ENCODE measurements at places on chromosomes 2 and 18. TPM values are rescaled to one million over a fixed set of nuclear protein-coding genes. Genes with fewer than 3 reads are reported as not detected.

PROC gene
- total RNA-seq: 0.82 TPM

TSPYL6 gene
- total RNA-seq: not detected

DNA sequence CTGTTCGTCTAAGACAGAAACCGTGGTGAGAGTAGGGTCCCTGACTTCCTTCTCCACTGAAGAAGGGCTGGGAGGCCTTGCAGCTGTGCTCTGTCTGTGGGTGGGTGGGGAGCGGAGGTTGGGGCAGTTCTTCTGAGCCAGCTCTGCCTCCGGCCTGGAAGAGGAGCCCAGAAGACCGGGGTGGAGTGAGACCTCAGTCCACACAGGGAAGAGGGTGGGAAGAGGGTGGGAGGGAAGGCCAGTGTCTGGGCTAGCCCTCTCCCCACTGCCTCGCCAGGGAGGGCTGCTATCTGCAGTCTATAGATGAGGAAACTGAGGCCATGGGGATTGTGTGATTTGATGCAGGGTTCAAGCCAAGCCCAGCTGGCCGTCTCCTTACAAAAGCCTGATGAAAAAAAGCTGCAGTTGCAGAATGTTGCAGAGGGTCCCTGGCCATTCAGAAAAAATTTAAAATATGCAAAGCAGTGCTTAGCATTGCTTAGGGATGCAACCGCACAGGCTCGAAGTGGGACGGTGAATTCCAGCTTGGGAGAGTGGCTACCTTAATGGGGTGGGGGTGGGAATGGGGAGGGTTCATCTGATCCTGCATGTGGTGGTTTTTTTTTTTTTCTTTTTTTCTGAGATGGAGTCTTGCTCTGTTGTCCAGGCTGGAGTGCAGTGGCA is 181.6 kb upstream of the HS6ST1 start:
- DNase-seq: no peak

DYNAP gene
- not detected for total RNA-seq

CCDC150 gene
- 5.5 TPM for total RNA-seq

GRCh38 chr2:34105006-34105767 is 506.1 kb upstream of the FAM98A start:
- peak; percentile 86 for DNase-seq

GRCh38 chr2:160890667-160891352 is 269.4 kb upstream of the TANK start:
- peak; percentile 11 for DNase-seq

DNA sequence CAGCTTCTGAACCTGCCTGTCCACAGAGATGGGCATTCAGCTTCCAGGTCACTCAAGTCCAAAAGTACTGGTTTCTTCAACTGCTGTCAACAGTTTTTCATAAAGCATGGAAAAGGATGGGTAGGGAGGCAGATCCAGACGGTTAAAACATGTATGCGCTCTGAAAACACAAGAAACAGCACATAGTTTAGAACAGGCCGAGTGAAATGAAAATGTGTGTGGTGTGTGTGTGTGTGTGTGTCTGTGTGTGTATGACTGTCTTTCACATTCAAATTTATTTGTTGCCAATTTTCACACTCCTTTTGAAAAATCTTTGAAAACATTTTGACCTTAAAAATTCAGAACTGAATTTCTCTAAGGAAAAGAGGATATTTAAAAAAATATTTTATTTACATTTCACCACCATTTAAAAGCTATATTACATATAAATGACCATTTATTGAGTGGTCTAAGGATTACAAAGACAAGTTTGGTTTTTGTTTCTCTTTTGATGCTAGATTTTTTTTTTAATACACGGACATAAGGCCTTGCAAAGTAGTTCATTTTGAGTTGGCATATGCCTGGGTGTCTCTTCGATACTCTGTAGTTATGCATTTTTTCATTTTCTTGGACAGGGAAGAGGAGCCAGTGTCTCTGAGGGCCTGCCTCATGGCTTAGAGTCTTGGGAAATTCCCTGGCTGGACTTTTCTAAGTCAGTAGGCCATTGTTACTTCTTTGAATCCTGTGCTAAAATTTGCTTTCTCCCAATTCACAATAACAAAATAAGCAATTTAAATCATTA is 30.0 kb upstream of the STK17B start:
- DNase-seq: no peak

DNA sequence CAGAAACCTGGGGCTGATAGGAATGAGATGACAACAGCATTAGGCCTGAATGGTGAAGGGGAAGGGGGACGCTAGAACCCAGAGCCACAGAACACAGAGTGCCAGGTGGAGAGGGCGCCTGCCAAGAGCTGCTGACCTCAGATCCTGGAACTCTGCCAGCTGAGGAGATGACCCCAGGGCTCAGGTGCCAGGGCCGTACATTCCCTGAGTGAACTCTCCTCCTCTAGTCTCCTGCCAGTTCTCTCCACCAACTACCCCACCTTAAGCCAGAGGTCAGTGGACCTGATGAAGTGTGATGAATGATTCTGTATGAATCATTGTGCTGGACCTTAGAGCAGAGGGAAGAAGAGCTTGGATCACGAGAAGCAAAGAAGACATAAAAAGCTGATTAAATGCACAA is 1582.2 kb upstream of the ACVR2A start:
- no peak for DNase-seq

GRCh38 chr2:12417786-12418185 is 298.9 kb upstream of the TRIB2 start:
- no peak for DNase-seq

MEP1B gene
- total RNA-seq: not detected

- DNase-seq: peak; percentile 89
These were observed 214.8 kb downstream of the IKZF2 start for GRCh38 chr2:212936572-212936971.

- DNase-seq: no peak
These were observed 13.9 kb upstream of the KYNU start for GRCh38 chr2:142863485-142863961.

DNA sequence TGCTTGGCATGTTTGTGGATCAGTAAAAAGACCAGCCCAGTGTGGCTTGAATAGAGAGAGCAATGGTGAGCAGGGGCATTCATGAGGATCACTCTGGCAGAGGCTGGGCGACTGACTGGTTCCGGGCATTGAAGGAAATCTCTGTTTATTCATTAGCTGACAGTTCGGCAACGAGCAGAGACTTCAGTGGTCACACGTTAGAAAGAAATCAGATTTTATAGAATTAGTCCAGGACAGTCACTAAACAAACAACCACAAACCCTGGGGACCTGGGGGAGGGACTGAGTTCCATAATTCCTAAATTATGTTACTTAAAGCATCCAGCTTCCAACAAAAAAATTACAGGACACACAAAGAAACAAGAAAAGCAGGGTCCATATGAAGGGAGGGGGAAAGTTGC is 72.5 kb downstream of the NOL10 start:
- DNase-seq: no peak

CHPF gene
- total RNA-seq: 93.1 TPM

PLEK gene
- total RNA-seq: not detected

EDAR gene
- total RNA-seq: 0.03 TPM

DNA sequence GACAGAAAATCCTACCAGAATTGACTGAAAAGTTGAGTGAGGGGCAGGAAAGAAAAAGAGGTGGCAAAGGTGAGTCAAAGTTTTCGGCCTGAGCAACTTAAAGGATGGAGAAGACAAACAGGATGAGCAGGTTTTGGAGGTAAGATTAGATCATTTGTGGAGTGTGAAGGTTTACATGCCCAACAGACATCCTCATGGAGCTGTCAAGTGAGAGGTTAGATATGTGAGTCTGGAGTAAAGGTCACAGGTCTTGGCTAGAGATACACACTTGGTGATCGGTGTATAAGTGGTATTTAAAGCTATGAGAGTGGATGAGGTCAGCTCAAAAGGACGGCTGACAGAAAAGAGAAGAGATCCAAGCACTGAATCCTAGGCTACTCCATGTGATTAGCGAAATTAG is 11.1 kb upstream of the MYL12A start:
- peak; percentile 58 for DNase-seq

AMER3 gene
- not detected for total RNA-seq

CCDC85A gene
- 0.03 TPM for total RNA-seq

ALPG gene
- total RNA-seq: not detected

Data from foreskin keratinocyte (primary cell).